ENCODE measurements at places on chromosomes 16 and 17.

DNA sequence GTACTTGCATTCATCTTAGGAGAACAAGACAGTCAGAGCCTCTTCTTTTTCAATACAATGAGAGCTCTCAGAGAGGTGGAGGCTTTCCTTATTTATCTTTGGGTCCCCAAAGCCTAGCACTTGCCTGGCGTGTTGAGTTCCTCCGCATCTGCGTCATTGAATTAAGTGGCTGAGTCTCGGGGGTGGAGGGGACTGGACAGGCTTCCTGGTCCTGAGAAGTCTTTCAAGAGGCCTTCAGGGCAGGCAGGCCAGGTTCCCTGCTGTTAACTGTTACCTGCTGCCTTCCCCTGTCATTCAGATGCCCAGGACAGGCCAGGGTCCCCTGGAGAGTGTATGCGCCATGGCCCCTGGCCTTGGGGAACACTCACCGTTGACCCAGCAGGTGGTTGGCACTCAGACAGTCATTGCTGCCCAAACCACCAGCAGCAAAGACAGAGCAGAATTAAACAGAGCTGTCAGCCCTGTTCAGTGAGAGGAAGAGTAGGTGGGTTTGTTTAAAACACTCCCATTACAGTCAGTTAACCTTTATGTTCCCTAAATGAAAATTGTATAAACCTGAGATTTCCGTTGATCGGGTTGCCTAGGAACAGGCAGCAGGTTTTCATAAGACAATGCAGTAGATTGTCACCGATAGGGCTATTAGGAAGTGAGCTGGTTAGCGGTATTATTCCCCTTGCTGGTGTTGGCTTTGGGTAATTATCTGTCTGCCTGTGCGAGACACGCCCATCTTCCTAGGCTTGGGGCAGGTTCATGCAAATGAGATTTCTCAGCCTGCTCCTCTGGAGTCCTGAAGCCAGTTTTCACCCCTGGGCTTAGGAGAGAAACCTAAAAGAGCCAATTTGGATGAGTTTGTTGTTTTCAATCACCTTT lies 132.7 kb downstream of the CCDC182 start:
- no peak for DNase-seq

DNA sequence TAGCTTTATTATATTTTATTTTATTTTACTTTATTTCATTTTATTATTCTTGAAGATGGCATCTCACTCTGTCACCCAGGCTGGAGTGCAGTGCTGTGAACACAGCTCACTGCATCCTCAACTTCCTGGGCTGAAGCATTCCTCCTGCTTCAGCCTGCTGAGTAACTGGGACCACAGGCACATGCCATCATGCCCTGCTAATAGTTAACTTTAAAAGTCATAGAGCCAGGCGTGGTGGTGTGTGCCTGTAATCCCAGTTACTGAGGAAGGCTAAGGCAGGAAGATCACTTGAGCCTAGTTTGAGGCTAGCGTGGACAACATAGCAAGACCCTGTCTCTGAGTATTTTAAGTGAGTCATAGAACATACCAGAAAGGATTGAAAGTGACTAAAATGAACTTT lies 38.7 kb downstream of the ESRP2 start:
- DNase-seq: no peak

GRCh38 chr17:58665946-58666857 lies 25.6 kb downstream of the TEX14 start:
- no peak for DNase-seq

DNA sequence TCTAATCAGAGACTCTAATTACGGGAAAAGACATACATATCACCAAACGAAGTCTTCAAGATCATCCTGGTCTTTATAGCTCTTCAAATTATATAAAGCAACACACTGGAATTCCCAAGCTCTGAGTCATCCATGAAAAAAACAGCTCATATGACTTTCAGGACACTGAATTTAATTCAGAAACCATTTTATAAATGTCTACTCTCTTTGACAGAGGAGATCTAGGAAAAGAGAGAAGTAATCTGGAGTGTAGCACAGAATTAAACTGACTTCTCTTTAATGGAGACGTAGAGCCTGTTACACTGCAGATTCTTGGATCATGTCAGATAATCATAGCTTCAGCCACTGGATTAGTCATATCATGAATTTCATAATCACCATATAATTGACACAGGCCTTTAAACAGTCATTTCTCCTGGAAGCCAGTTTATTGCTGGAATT lies 86.8 kb upstream of the WSB1 start:
- DNase-seq: peak; percentile 62

- no peak for DNase-seq
These were observed 39.8 kb downstream of the KSR1 start for GRCh38 chr17:27496005-27496404.

GRCh38 chr17:51601622-51602261 lies 341.4 kb downstream of the UTP18 start:
- no peak for DNase-seq

Data from AG08396 (cell line).